Purkinje cell (primary cell): ENCODE measurements at places on chromosomes 16 and 17. TPM values are rescaled to one million over a fixed set of nuclear protein-coding genes. Genes with fewer than 3 reads are reported as not detected.

G6PC1 gene
- polyA plus RNA-seq, result not detected in 2 replicates

COX6A2 gene
- 2.4 and 2.8 TPM in 2 replicates for polyA plus RNA-seq

KLHL36 gene
- 2.0 and 2.9 TPM in 2 replicates for polyA plus RNA-seq

SENP3 gene
- polyA plus RNA-seq, result 2.3 and 3.2 TPM in 2 replicates

C16orf86 gene
- polyA plus RNA-seq, result not detected in 2 replicates
